ENCODE measurements at places on chromosomes 7 and 10. TPM values are rescaled to one million over a fixed set of nuclear protein-coding genes. Genes with fewer than 3 reads are reported as not detected.

The CDK14 gene
- total RNA-seq = not detected

The TTYH3 gene
- 17.2 TPM for total RNA-seq

The FAM180A gene
- not detected for total RNA-seq

The PDK4 gene
- not detected for total RNA-seq

The MACC1 gene
- 0.06 TPM for total RNA-seq
